Skeletal muscle cell (primary cell): ENCODE measurements at places on chromosomes 7 and 10.

- DNase-seq, result no peak
Observed at GRCh38 chr7:82442492-82443035, 1.0 kb downstream of the CACNA2D1 start.

DNA sequence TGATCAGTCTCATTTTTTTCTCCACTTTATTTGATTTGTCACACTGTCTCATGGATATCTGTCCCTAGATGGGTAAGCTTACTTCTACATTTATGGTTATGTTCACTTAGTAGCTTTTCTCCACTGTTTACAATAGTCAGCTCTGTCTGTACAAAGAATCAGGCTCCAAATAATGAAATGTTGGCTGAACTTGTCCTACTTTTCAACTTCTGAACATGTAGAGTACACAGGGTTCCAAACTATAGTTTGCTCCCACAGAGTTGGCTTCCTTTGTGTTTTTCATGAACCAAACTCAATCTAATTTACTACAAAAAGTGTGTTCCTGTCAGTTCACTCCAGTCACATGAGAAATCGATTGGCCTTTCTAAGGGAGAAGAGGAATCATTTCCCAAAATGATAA is 175.0 kb downstream of the CCDC71L start:
- DNase-seq, result no peak

GRCh38 chr10:62225362-62225761 is 43.3 kb downstream of the RTKN2 start:
- DNase-seq, result no peak

- no peak for DNase-seq
Observed at GRCh38 chr10:126158133-126158892, 230.0 kb downstream of the ADAM12 start.

DNA sequence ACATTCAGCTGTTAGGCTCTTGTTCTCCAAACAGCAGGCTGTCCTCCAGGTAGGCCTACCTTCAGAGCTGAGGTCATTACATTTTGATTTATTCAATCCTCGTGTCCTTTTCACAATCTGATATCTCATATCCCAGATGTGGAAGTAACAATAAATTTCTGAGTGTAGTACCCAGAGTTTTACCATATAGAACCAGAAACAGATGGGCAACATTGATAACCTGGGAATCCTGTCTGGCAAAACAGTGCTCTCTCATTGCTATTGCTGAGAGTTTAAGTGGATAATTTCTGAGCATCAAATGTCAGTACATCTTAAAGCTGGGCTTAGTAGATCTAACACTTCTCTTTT is 1007.8 kb downstream of the REEP3 start:
- DNase-seq, result no peak

- no peak for DNase-seq
Observed at GRCh38 chr10:63667596-63668480, 146.6 kb downstream of the REEP3 start.

DNA sequence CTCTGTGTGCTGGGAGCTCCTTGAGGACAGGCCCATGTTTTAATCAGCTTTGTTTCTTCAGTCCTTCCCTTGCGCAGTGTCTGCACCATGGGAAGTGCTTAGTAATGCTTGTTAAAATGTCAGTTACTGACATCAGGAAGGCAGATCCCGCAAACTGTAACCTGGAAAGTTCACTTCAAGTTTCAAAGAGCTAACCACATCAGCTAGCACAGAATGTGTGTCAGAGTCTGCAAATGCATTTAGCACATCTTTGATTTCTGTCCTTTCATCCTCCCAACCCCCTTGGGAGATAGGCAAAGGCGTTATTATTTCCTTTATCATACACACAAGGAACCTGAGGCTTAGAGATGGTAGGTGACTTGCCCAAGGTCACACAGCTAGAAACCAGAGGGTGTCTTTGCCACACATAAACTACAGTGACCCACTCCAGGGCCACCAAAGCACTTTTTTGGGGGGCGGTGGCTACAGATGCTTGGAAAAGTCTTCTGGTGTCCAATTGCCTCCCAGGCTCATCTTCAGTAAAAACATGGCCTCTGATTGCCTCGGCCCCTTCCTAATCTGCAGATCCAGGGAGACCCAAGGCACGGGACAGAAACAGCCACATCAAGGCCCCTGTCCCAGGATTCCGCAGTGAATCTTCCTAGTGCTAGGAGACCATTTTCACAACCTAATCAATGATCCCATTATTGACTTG is 116.2 kb upstream of the GPR26 start:
- DNase-seq, result no peak

DNA sequence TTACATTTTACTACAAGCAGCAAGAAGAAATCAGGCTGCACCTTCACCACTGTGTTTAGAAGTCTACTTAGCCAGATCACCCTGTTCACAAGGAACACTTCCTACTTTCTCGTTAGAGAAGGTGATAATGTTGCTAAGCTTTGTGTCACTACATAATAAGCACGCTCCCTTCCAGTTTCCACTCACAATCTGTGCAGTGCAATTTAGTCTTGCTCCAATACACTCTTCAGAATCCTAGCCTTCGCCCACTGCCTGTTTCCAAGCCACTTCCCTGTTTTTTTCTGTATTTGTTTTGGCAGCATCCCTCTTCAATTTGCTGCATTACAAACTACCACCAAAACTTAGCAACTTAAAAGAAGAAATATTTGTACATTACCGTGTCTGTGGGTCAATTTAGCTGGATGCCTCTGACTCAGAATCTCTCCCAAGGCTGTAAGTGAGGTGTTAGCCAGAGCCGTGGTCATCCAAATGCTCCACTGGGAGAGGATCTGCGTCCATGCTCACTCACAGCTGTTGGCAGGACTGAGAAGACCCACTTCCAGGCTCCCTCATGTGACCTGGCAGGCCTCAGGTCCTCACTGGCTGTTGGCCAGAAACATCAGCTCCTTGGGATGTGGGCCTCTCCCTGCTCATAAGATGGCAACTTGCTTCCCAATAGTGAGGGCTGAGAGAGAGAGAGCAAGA is 110.4 kb downstream of the PON1 start:
- DNase-seq, result peak; percentile 99

GRCh38 chr10:131865223-131865917 is 35.4 kb upstream of the PPP2R2D start:
- DNase-seq, result no peak

- no peak for DNase-seq
Observed at GRCh38 chr7:101597941-101598340, 31.2 kb downstream of the MYL10 start.

- no peak for DNase-seq
Observed at GRCh38 chr7:8177109-8177933, 84.6 kb downstream of the ICA1 start.

DNA sequence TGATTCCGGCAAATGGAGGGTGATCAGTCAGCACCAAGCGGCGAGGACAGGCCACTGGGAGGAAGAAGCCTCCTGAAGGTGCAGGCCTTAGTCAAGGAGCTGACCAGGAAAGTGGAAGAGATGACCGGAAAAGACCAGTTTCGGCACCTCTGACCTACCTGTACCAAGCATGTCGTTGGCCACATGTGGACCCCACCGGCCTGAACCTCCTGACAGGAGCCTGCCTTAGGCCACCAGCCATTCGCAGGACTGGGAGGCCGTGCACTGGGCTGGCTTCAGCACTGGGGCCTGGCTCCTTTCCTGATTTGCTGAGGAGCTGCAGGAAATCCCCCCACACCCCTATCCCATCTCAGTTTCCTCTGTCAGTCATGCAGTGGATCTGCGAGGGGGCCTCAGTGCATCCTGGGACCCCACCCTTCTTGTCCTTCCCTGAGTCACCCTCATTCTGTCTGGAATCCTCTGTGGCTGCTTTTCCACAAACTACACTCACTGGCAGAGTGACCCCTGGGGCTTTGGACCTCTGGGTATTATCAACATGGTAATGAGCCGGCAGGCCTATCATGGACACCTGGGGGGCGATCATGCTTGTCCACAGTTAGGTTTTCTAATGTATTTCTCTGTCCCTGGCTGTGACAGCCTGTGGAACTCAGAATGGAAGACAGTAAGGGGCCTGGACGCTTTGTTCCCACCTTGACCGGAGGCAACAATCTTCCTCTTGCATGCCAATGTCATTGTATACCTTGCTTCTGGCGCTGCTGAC is 33.0 kb downstream of the RAMP3 start:
- DNase-seq, result no peak

- no peak for DNase-seq
Observed at GRCh38 chr10:49040601-49041000, 74.7 kb downstream of the VSTM4 start.

GRCh38 chr7:149670288-149670687 is 103.1 kb downstream of the ZNF467 start:
- DNase-seq, result peak; percentile 36

DNA sequence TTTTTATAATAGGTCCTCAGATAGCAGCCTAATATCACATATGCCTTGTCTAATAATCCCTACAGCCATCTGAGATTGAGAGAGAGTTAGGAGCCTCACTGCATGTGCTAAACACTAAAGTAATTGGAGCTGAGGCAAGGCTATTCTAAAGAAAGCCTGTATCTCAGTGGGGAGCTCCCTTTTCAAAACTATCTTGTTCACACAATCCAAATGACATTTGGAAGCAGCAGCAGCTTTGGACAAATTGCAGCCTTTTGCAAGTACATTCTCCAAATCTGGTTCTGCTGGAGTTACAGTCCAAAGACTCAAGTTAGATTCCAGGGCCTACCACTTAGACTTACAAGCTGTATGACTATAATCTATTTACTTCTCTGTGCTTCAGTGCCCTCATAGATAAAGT is 104.5 kb downstream of the MACC1 start:
- no peak for DNase-seq

DNA sequence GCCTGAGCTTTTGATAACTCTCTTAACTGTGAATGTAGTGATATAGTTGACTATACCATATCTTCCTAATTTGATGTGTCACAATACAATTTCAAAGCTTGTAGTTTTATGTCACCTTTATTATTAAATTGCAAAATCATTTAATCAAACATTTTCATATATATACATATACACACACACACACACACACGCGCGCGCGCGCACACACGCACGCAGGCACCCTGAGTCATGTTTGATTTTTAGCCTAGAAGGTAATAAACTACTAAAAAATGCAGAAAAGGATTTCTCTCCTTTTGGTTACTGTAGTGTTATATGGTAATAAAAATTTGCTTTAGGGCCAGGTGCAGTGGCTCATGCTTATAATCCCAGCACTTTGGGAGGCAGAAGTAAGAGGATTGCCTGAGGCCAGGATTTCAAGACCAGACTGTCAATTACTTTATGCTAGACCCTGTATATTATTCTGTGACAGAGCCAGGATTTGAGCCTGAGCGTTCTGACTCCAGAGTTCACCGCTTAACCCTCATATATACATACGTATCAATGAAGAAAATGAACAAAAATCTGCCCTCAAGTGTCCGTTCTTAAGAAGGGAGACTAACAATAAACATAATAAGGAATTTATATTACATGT is 89.6 kb downstream of the PODXL start:
- no peak for DNase-seq

DNA sequence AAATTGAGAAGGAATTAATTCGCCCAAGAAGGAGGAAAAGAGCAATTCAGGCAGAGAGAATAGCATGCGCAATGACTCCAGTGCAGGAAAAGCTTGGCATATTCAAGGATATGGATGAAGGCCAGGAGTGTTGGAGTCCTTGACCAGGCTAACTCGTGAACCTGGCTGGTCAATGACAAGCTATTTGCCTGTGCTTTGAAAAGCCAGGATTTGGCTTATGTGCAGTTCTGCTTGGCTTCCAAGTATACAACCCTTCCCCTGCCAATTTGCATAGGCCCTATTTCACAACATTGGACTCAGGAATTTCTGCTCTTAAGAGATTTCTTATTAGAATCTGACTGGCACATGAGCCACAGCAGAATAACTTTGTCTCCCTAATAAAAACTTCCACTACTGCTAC is 72.3 kb upstream of the SP8 start:
- no peak for DNase-seq

DNA sequence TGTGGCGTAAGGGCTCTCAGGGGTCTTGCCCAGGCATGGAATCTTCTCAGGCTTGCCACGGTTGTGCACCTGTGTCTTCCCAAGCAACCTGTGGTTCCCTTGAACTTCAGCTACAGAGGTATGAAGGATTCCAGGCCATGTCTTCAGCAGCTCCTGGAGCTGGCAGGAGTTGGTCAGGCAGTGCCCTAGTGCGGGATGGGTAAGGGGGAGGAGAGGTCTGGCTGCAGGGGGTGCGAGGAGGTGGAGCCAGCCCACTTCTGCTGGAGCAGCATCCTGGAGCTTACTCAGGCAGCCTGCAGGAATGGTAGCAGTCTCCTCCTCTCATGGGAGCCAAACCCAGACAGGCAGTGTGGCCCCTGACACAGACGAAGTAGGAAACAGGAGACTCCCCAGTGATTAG is 3.8 kb upstream of the TRIL start:
- DNase-seq, result no peak

DNA sequence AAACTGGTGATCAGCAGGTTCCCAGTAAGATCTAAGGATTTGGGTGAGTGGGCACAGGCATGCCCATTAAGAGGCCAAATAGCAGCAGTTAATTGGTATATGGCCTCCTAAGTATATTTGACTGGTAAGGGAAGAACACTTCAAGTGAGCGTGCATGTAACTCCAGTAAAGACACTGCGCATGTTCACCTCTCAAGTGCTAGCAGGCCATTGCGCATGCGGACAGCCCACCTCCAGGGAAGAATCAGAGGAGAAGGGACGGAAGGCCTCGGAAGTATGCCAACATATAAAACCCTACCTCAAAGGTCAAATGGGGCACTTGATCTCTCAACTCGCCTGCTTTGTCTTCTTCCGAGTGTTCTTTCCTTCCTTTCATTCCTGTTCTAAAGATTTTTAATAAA is 118.0 kb downstream of the ARL5B start:
- DNase-seq, result no peak

DNA sequence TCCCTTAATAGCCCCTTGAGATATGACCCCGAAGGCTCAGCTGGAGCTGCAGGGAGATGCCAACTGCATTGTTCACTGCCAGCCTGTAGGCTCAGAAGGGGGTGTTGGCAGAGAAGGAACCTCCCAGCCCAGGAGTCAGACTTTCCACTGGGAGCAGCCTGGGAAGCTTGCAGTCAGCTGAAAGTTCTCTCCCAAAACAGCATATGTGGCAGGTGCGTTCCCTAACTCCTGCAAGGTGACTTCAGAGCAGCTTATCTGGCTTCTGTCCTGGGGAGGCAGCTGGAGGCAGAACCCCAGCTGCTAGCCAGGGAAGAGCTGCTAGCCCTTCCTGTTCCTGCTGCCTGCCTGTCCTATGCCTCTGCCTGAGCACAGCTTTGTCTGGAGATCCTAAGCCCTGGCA is 8.1 kb downstream of the SFTPA2 start:
- no peak for DNase-seq

GRCh38 chr10:86596266-86596665 is 58.1 kb upstream of the OPN4 start:
- DNase-seq, result no peak

DNA sequence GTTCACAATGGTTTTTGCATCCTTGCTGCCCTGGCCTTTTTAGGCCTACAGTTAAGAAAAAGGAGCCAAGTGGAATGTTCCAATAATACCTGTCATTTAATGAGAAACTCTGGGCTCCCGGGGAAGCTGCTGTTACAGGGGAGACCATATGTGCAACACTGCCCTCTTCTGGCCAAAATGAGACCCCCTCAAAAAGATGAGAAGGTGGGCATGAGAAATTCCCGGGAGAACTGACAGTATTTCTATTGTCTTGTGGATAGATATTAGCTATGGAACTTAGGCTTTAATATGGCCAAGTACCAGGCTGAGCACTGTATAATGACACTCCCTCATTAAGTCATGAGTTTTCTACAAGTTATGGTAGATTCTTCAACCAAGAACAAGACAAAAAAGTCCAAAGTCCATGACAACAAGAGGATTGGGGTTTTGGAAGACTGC is 99.4 kb downstream of the CCDC3 start:
- DNase-seq, result no peak

GRCh38 chr10:116211682-116212081 is 61.3 kb downstream of the GFRA1 start:
- DNase-seq, result peak; percentile 53
